Stimulated activated CD4-positive, alpha-beta T cell treated with anti-CD3 and anti-CD28 coated beads, Interleukin-12 subunit alpha, Interleukin-12 subunit beta, amount 100 ng/mL, for 24 hours (primary cell): ENCODE measurements at places on chromosomes 7 and 10.

DNA sequence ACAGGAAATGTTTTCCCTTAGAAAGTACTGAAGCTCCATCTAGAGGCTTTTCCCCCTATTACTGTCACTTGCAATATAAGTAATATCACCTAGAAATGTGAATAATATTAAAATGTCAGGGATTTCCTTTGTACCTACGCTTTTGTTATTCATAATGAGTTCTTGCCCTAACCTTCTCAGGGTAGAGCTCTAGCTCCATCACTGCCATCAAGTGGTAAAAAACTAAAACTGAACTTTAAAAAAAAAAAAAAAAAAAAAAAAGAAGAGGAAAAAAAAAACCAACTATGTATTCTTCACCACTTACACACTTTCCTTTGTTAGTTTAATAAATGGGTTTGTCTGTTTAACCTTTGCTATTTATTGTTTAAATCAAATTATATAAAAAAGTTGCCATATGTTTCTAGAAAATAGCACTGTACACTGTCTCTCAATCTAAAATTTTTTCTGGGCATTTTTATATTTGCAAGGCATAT lies 49.9 kb downstream of the DNAJC1 start:
- no peak for DNase-seq

DNA sequence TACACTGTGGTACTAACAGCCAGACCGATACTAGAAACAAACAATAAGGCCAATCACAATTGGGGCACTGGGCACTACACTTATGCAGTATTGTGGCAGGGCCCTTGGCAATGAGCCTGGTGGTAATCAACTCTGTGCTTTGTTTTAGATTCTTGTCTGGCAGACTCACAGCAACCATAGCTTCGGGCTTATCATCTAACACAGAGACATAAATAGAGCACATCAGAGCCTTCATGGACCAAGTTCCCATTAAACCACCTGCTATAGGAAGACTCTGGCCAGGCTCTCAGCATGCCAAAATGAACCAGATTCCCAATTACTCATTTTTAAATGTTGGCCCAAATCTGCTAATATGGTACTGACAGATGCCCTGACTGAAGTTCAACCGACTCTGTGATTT lies 218.6 kb downstream of the DGKI start:
- DNase-seq: no peak

DNA sequence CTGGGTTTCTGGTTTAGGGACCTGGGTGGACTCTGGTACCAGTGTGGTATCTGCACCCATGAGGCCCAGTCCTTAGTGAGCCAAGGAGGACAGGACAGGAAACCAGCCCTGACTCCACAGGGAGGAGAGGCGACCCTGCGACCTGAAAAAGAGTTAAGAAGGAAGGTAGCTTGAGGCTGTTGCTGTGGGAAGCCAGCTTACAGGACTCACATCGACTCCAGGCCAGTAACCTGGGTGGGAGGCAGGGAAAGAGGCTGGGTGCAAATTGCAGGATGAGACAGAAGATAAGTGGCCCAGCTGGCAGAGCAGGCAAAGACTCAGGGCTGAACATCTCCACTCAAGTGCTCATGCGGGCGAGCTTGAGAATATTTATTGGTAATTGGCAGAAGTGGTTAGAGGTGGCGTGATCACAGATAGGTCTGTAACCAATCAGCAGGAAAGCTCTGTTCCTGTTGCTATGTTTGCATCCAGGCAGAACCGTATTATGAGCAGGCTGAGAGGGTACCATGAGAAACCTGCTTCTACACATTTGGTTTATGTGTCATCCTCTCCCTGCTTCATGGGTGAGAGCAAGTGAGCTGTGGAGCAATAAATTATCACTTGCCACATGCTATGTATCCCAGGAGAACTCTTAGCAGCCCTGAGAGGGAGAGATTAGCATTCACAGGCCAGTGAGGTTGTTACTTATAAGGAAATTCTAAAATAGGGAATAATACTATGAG lies 11.0 kb downstream of the TLL2 start:
- no peak for DNase-seq

GRCh38 chr10:102299873-102300272 lies 54.5 kb downstream of the GBF1 start:
- DNase-seq: no peak

- no peak for DNase-seq
Measured at GRCh38 chr7:28041508-28042314, 138.9 kb downstream of the JAZF1 start.

DNA sequence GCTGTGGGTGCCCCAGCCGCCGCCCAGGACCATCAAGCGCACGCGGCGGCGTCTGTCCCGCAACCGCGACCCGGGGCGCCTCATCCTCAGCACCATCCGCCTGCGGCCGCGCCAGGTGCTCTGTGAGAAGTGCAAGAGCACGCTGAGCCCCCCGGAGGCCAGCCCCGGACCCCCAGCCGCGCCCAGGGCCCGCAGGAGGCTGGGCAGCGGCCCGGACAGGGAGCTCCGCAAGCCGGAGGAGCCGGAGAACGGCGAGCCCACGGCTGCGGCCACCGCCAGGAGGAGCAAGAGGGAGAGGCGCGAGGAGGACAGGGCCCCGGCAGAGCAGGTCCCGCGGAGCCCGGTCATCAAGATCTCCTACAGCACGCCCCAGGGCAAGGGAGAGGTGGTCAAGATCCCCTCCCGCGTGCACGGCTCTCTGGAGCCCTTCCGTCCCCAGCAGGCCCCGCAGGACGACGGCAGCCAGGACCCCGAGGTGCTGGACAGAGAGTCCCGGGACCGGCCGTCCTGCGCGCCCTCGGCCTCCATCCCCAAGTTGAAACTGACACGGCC lies 8.0 kb downstream of the PWWP2B start:
- DNase-seq: no peak

DNA sequence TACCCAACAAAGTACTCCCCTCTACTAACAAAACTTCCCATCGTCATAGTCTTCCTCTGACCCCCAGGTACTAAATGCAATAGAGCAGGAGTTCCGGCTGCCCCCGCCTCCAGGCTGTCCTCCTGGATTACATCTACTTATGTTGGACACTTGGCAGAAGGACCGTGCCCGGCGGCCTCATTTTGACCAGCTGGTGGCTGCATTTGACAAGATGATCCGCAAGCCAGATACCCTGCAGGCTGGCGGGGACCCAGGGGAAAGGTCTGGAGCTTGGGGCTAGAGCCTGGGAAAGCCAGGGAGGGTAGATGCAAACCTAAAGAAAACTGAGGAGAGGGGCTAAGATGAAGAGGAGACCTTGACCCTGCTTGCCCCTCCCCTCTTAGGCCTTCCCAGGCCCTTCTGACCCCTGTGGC lies 15.3 kb downstream of the EPHB6 start:
- DNase-seq: no peak

DNA sequence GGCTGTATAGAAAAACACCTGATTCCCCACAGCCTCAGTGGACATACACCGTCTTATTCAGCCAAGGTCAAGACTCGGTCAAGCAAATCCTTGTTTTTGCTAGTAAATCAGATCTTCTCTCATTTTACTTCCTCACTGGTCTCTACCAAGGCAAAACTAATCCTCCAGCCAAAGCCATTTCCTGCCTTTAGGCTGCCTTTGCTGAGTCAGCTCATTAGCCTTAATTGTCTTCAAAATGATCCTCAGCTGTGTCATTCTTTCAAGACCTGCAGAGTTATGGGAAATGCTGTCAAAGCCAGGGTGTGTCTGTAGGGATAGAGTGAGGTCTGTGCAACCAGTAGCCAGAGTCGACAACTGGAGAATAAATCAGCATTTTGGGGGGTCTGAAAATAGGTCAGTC lies 107.2 kb upstream of the FAM180A start:
- DNase-seq: no peak

DNA sequence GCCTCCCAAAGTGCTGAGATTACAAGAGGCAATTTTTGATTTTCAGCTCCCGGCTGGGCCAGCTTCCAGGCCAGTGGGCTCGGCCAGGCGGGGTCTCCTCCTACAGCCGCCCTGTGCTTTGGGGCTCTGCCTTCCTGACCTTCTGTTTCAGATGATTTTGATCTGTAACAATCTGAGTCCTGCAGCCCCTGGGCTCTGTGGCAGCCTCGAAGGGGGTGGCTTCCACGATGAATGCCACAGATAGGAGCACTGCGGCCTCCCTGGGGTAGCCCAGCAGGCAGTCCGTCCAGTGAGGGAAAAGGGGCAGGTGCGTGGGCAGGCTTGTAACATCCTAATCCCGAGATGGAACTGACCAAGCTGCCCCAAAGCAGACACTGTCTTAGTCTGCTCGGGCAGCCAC lies 177.5 kb downstream of the DNAJB6 start:
- no peak for DNase-seq

DNA sequence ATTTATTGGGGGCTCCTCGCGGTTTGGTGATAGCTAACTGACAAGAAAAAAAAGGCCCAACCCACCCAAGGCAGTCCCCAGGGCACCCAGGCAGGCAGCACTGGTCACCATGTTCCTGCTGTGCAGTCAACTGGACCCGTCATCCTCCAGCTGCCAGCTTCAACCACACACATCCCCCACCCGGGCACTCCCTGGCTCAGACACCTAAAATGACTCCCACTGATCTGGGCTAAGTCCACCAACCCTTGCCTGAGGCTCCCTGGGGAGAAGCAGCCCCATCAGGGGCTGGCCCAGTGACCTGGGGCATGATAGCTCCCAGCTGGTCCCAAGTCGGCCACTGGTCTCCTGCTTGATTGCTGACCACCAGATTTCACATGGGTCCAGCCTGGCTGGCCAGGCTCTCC lies 161.8 kb downstream of the NRF1 start:
- DNase-seq: no peak

GRCh38 chr10:36899652-36900051 lies 225.7 kb upstream of the ANKRD30A start:
- no peak for DNase-seq
